ENCODE measurements at places on chromosomes 1 and 21.

DNA sequence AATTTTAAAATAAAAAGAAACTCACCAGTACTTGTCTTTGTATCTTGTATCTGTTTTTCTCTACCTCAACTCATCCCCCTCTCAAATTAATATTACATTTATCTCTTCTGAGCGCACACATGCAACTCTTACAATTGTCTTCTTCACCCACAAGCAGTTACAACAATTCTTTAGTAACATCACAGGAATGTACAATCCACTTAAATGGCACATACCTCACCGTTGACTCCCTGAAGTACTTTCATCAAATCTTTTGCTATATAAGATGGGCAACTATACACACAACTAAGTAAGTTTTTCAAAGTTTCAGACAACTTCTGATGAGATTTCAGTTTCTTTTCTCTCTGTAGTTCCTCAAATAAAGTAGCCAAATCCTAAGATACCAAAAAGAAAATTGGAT is 28.3 kb downstream of the HEATR1 start:
- no peak for DNase-seq

GRCh38 chr1:110494036-110494435 is 24.9 kb downstream of the KCNA10 start:
- DNase-seq, result no peak

- no peak for DNase-seq
These were observed 38.0 kb downstream of the SAMD13 start for GRCh38 chr1:84339503-84339902.

DNA sequence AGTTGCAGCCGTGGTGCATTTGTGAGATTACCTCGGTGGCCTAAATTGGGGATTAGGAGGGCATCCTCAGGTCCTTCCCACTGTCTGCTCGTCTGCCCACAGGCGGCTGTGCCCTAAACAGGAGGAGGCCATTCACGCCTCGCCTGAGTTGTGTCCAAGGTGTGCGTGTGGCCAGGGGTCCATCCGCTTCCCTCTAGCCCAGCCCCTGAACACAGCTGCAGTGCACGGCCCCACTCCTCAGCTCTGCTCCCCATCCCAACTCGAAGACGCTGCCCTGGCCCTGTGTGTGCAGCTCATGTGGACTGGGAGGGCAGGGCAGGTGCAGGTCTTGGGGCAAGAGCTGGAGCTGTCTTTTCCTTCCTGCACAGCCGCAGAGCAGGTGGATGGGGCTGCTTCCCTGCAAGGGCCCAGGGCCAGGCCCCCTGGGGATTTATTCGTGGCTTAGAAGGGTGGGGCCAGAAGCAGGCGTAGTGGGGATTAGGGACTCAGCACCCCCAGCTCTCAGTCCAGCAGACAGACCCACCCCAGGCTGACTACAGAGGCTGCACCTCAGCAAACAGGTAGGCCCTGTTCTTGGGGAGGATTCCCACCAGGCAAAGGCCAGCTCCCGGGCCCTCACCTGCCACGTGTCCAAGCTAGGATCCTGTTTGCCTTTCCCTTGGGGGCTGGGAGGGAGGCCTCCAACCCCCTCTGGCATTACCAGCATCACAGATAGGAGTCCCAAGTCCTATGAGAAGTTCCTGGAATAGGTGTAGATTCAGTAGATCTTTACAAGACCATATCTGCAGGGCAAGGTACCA is 4.3 kb downstream of the GUK1 start:
- no peak for DNase-seq

DNA sequence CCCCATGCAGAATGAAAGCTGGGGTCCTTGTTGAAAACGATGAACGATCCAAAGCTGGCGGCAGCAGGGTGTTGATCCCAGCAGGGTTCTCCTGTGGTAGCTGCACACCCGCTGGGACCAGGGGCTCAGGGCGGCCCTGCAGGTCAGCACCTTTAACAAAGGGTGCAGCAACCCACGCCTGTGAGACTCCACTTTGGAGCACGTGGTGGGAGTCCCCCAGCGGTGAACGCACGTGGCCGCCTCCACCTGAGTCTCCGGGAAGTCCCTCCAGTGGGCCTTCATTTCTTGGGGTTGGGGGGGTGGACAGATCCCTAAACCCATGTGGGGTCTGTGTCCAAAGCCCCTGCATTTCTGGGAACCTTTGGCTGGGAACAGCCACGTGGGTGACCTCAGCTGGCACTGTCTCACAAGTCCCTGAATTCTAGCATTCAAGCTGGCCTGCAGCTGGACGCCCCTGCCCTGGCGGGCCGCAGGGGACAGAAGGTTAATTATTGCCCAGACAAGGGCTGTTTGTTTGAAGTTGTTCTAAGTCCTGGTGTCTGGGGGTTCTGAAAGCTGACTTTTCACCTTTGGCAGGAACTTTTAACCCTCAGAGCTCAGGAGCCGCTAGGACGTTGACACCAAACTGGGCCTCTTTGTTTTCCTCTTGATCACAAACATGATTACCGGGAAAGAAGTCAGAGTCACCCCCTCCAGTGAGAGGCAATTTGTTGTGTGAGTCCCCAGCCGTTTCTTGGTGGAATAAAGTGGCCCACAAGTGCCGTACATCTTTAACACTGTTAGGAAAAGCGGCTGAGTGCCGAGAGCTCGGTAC is 64.5 kb downstream of the COL18A1 start:
- DNase-seq, result no peak

DNA sequence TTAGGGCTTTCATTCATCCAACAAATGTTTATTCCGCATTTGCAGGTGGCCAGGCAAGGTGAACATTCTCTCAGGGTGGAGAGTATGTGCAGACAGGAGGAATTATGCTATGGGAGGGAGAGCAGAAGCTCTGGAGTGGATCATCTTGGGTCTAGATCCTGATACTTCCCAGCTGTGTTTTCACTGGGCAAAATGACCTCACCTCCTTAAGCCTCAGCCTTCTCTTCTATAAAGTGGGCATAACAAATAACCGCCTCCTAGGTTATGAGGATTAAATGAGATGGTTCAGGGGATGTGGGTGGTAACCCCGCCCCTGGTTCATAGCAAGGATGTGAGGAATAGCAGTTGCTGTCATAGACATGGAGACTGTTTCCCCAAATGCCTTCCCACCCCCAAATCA is 1.7 kb upstream of the TMEM51 start:
- DNase-seq, result no peak

- no peak for DNase-seq
These were observed 31.3 kb downstream of the IL6R start for GRCh38 chr1:154436433-154436832.

DNA sequence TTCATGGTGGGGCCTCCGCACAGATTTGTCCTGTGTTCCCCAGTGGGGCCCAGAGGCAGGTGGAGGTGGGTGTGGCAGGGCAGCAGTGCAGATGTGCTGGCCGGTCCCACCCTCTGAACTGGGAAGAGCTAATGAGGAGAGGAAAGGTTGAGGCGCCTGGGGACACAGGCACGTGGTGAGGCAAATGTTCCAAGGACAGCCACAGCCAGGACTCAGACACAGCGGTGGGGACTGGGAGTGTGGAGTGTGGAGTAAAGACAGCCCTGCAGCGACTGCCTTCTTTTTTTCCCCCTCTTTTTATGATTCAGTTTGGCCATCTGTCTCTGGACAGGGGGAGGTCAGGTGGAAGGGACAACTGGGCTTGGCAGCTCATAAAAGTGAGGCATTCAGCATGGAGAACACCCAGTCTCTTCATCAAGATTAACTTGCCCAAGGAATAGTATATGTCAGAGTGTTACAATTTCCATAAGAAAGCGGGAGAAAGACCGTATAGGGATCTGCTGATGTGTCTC is 104.2 kb upstream of the GCLM start:
- DNase-seq, result no peak

DNA sequence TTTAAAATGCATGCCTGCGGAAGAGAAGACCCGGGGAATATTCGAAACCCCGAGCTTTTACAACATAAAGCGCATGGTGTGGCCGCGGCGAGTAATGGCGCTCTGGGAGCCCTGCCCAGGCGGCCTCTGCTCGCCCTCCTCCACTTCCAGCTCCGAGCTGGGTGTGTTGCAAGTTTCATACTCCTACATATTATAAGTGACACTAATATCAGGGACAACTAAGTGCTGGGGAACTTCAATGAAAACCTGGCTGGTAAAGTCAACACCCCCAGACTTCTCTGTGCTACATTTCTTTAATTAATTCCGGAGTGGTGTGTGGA is 11.8 kb downstream of the SIM2 start:
- DNase-seq, result no peak

GRCh38 chr1:93702111-93702827 is 20.6 kb upstream of the BCAR3 start:
- DNase-seq, result no peak
